Activated naive CD8-positive, alpha-beta T cell treated with anti-CD3 and anti-CD28 coated beads, Interleukin-2, amount 50 U/mL, for 24 hours (primary cell): ENCODE measurements at places on chromosomes 13 and 19.
A peak's percentile ranks its signal among the peaks of the same experiment; 100 is the strongest.

DNA sequence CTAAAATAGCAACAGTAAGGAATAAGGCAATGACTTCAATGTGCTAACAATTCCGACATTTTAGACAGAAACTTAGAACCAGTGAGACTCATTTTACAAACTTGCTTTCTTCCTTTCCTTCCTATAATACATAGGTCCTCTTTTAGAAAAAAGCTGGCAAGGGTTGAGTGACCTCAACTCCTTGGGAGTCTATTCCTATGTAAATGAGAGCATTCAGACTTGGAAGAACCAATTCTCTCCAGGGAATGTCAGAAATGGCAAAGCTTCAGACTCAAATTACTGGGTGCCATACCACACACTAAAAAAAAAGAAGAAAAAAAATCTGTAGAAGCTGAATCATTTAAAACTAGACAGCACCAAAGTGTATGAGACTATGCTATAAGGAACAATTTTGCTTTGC is 1328.2 kb downstream of the OLFM4 start:
- no peak for DNase-seq

DNA sequence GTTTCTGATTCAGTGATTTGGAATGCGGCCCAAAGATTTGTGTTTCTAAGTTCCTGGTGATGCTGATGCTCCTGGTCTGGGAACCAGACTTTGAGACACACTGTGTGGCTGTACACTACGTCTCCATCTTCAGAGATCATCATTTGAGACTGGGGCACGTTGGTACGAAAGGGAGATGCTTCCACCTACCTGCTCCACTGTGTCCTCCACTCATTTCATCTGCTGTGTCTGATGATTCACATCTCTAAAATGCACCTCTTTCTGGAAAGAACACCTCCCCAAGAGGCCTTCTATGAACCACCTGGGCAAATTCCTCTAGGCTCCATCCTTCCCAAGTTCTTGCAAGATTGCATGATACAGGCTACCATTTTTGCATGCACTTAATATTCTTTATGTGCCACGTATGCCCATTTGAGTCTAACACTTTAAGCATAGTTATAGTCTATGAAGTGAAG is 58.6 kb downstream of the ERCC5 start:
- DNase-seq, result no peak

GRCh38 chr13:100543872-100544602 is 44.6 kb downstream of the GGACT start:
- no peak for DNase-seq

GRCh38 chr13:60318186-60318585 is 78.8 kb upstream of the TDRD3 start:
- DNase-seq, result no peak

GRCh38 chr19:37914908-37915307 is 7.9 kb downstream of the SIPA1L3 start:
- DNase-seq, result no peak

- DNase-seq, result no peak
Measured at GRCh38 chr13:113477724-113478123, 12.8 kb downstream of the DCUN1D2 start.

- DNase-seq, result peak; percentile 9
Measured at GRCh38 chr13:28493740-28494503, 1.0 kb downstream of the FLT1 start.

GRCh38 chr13:105929505-105929904 is 606.0 kb downstream of the EFNB2 start:
- no peak for DNase-seq
